ENCODE measurements at places on chromosomes 4 and X.

DNA sequence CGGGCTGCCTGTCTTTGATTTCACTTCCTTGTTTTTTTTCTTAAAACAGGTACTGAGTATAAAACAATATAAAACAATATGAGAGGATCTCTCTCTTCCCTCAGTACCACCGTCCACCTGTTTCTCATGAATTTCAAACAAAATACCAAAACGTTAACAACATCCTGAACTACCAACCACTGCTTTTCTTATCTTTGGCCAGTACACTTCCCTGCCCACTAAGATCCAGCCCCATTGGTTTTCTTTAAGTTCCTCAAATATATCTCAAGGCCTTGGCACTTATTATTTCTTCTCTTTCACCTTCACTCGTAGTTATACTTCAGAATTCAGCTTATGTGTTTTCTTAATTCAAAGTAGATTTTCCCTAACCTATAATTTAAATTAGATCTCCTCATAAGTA is 370.2 kb upstream of the GRIA3 start:
- DNase-seq: no peak

DNA sequence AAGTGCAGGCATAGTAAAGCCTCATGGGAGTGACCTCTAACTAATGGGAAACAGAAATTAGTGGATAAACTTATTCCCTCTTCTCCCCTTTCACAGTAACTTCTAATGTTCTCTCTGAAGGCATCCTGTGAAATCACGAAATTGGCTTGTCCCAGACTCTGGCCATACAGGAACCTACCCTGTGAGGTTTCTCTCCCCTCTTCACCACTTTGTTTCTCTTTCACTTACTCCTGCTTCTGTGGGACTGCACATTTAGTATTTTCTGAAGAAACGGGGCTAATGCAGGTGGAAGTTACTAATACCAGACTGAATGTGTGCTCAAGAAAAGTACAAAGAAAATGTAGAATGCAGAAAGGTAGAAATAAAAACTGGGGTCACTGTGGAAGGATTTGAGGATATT is 20.0 kb downstream of the ZNF330 start:
- DNase-seq: no peak

GRCh38 chr4:41476310-41476885 is 61.6 kb upstream of the LIMCH1 start:
- DNase-seq: no peak

- DNase-seq: no peak
These were observed 52.9 kb downstream of the TXK start for GRCh38 chr4:48081196-48081595.

GRCh38 chr4:150337734-150338133 is 244.2 kb upstream of the MAB21L2 start:
- no peak for DNase-seq

GRCh38 chr4:65983061-65983460 is 312.8 kb upstream of the EPHA5 start:
- DNase-seq: no peak

DNA sequence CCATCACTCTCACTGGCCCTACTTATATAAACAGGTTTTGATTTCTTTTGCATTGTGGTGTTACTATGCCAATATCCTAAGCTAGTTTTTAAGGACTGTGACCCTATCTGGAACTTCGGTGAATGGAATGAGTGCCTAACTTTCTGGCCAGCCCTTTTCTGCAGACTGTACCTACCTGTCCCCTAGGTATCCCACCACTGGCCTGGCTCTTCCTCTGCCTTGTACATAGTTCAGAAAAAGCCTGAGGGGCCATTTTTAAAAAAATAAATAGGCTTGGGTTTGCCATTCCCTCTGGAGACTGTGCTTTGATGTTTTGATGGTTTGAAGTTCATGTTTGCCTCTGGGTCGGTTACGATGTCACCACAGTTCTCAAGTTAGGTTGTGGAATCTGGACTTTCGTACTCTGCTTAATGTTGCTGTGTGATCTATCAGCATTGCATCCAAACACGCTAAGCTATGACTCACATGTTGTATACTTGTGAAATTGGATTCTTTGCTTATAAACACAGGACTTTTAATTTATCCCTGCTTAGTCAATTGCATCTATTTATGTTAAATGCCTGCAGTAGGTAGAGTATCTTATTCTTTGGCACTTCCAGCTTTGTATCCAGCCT is 182.0 kb downstream of the ANKRD50 start:
- DNase-seq: no peak

DNA sequence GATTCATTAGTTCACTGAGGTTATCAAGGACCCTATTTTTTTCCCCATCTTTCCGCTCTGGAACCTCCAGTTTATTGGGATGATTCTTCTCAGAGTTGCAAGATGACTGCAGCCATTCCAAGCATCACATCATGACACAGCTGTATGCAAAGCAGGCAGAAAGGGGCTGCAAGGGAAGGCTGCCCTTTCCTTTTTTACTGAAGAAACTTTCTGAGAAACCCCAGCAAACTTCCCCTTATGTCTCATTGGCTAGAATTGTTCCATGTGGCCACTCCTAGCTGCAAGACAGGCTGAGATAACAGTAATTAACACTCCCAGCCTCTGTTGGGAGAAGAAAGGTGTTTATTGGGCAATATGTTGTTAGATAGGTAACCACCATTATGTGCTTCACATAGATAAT is 102.6 kb downstream of the SATL1 start:
- no peak for DNase-seq

DNA sequence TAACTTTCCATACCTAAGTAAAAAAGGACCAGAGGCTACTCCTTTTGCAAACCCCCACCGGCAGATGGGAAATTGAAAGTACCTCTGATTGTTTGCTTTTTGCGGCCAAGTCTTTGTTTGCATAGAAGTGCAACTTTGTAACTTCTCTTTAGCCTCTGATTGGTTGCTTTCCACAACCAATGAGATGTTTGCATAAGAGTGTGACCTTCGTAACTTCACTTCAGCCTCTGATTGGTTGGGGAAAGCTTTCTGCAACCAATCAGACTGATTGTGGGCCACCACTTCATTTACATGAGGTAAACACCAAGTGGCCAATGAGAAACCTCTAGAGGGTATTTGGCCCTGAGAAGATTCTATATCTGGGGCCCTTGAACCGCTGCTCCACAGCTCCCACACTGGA is 48.8 kb upstream of the PGRMC1 start:
- DNase-seq: no peak

DNA sequence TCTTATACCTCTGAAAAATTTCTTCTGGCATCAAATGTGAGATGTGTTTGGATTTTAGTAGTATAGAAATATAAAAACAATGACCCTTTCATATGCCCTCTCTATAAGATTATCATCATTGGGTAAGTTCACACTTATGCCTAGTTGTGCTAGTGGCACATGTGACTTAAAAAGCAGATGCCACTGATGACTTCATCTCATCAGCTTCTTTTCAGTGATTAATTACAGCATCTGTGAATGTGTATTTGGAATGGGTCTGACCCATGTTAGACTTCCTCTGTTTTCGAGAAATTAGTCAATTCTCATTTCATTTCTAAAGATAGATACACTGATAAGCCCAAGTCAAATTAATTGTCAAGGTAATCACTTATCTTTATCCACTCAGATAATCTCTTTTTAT is 698.7 kb downstream of the GABRG1 start:
- DNase-seq: no peak

GRCh38 chr4:124754681-124755080 is 42.1 kb upstream of the ANKRD50 start:
- no peak for DNase-seq

- DNase-seq: no peak
These were observed 140.2 kb upstream of the KLF3 start for GRCh38 chr4:38523524-38524448.

DNA sequence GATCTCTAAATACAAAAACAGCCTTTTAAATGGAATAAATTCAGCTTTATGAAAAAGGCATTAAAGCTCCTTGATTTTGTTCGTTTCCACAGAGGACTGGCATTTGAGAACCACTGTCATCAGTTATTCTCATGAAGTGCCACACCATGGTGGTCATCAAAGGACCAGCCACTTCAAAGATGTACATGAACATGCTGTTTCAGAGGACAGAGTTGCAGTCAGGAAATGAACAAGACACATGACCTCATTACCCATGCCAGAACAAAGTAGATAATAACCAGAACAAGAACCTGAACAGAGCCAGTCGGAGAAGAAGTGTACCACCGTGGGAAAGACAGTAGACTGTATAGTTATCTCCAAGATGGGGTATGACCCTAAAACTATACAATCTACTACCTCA is 122.7 kb upstream of the HSD17B10 start:
- no peak for DNase-seq

DNA sequence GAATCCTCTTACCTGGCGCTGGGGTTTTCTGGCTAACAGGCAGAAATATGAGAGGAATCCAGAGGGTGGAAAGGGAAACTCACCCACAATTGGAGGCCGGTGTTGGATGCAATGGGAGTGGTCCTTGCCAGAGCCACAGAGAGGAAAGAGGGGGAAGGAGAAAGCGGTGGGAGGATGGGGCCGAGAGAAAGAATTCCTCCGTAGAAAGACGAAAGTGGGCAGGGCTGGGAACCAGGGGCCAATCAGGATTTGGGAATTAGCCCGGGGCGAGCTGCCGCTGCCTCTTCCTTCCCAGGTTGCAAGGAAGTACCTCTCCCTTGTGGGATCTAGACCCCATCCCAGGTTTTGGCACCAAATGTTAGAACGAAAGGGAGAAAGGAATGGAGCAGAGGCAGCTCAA is 83.1 kb upstream of the SPIN4 start:
- no peak for DNase-seq

- no peak for DNase-seq
These were observed 224.3 kb downstream of the MGST2 start for GRCh38 chr4:139889901-139890300.

DNA sequence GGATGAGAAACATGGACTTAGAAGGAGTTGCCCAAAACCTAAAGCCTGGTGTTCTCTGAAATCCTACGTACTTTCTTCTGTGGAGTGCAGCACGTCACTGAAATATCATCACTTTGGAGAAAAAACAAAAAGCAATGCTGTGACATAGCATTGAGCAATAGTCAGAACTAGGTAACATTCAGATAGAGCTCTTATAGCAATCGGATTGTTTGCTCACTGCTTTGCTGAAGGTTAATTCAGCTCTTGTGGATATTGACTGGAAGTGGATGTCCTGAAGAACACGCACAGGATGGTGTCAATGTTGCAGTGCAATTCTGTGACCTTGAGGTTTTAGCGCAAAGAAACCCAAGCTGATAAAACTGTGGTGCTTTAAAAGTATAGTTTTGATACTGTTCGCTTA is 114.2 kb upstream of the GRXCR1 start:
- DNase-seq: no peak

All from stimulated activated CD4-positive, alpha-beta T cell treated with anti-CD3 and anti-CD28 coated beads, Interleukin-1b, Interleukin-23, amount 100 ng/mL, for 1 hour (primary cell).